ENCODE measurements at places on chromosomes 13 and 19. TPM values are rescaled to one million over a fixed set of nuclear protein-coding genes. Genes with fewer than 3 reads are reported as not detected.

The TRPM4 gene
- 75.3 TPM for total RNA-seq

The KIR2DL3 gene
- not detected for total RNA-seq

The PINLYP gene
- total RNA-seq = 3.4 TPM

The EFNA2 gene
- 14.6 TPM for total RNA-seq

The ZNF726 gene
- 3.4 TPM for total RNA-seq

The FCAR gene
- not detected for total RNA-seq

The CALR3 gene
- total RNA-seq = not detected

The ZNF100 gene
- total RNA-seq = 18.2 TPM

DNA sequence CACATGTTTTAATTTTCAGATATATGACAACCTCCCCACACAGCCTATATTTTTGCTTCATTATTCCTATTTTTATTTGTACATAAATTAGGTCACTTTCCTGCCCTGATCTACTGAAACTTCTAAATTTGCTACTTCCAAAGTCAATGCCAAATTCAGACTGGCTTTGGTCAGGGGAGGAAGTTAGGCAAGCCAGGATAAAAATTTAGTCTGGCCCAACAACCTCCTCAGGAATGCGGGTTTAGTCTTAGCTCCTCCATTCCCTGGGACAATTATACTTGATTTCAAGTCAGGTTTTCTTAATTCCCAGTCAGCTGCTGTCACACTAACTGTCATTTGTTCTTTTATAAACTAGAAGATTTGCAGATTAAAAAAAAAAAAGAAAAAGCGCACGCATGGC lies 84.3 kb downstream of the TM9SF2 start:
- no peak for DNase-seq

GRCh38 chr13:64845110-64845509 lies 2385.0 kb downstream of the PCDH9 start:
- no peak for DNase-seq

GRCh38 chr13:110450016-110450900 lies 111.3 kb downstream of the RAB20 start:
- no peak for DNase-seq

DNA sequence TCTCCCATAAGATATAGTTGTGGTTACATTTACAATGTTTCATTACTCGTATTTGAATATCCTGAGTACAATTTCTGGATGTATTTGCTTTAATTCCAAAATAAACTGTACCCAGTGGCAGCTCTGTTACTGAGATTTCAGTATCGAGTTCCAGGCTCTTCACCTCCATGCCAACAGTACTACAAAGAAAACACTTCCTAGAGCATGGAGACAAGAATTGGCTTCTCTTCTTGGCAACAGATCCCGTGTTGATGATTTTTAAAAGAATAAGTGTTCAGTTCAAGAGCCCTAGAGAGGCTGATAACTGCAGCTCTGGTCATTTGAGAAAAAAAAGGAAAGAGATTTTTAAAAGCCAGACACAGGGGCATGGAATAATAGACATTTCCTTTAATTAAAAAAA lies 302.8 kb downstream of the EFNB2 start:
- no peak for DNase-seq

DNA sequence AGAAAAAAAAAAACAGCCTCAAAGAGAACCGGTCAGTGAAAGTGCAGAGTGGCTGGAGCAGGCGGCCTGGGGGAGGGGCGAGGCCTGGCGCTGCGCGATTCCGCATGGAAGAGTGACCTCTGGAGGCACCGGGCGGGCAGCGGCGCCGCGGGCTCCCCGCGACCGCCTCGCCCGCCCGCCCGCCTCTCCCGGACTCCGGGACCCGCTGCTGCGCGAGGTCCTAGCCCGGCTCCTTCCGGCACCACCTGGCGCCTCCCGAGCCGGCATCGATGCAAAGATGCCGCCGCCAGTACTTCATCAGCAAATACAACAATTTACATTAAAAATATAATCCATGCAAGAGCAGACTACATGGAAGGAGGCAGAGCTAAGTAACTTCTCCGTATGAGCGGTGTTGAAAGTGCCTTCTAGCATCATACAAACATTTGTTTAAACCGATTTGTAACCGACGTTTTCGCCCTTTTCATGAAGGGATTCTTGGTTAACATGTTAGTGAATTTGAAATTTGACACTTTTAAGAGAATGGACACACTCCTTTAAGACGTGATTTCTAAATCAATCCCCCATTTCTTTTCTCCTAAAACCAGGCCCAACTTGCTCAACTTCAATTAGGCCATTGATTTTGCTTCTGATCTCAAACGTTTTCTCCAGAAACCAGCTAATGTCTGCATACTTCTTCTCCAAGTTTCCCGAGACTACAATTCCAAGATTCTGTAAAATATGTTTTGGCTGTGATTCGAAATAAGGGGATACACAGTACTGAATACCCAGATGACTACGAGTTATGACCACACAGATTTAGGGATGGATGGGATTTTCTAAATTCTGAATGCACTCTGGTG lies 2.1 kb downstream of the EFNB2 start:
- DNase-seq = peak; percentile 81

DNA sequence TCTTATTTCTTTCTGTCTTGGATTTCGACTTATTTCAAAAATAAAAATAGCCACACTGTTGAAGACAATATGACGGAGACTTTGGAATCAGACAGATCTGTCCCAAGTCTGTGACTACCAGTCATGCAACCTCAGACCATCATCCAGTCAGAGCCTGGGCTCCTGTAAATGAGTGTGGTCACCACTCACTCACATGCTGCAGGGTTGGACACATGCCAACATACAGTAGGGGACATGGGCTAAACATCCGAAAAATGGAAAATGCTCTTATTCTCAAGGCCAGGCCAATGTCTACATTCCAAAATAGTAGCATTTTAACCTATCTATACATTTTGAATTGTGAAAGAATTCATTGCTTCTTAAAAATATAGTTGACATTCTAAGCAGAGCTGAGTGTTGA lies 75.5 kb upstream of the EDNRB start:
- DNase-seq = no peak

DNA sequence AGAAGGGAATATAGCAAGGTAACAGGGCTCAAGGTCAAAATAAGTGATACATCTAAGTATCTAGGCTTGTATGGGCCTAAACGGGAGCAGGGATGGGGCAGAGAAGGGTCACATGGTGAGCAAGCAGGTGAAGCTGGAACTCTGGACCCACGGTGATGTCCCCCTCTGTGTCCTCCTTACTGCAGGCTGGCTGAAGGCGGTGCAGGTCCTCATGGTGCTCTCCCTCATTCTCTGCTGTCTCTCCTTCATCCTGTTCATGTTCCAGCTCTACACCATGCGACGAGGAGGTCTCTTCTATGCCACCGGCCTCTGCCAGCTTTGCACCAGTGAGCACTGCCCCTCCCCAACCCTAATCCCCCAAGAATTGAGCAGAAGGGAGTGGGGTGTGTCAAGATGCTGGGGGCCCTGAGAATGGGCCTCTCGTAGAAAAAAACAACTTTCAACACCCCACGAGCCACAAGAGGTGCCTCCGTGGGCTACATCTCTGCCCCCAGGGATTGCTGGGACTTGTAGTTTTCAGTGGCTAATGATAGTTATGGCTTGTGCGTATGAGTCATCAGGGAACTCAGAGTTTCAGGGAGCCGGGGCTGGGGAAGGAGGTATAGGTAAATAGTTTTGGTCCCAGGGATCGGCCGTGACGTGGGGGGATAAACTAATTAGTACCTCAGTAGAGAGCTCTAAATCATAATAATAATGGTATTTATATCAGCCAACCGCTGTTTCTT lies 4.0 kb downstream of the EMP3 start:
- no peak for DNase-seq

DNA sequence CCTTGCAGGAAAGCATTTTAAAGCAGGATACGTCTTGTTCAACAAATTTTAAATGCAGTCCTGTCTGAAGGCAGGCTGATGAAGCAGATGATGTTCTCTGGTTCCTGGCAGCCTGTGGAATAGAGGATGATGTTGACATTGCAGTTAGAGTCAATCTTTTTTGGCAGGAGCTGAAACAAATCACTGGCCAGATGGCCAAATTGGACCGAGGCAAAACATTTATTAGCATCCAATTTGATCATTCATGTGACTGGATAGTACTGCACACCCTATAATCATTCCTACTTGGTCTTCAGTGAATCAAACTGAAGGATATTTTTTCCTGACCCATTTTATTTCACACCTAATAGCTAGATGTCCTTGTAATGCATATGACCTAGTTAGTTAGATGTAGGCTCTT lies 172.2 kb upstream of the SLC10A2 start:
- DNase-seq = no peak

- DNase-seq = no peak
These were observed 73.0 kb downstream of the NALCN start for GRCh38 chr13:101343128-101343787.

DNA sequence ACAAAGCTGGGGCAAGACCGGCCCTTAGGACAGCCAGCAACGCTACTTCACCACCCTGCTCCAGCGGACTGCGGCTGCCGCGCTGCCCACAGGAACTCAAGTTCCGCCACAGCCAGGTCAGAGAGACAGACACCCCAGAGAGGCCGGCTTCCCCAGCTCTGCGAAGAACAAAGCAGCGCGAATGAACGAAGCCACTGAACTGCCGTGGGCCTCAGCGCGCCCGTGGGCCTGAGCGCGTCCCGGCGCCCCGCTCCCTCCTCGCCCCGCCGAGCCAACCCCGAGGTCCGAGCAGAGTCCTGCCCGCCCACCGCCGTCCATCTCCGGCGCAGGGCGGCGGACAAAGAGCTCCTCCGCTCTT lies 158.4 kb downstream of the RNF17 start:
- peak; percentile 47 for DNase-seq

DNA sequence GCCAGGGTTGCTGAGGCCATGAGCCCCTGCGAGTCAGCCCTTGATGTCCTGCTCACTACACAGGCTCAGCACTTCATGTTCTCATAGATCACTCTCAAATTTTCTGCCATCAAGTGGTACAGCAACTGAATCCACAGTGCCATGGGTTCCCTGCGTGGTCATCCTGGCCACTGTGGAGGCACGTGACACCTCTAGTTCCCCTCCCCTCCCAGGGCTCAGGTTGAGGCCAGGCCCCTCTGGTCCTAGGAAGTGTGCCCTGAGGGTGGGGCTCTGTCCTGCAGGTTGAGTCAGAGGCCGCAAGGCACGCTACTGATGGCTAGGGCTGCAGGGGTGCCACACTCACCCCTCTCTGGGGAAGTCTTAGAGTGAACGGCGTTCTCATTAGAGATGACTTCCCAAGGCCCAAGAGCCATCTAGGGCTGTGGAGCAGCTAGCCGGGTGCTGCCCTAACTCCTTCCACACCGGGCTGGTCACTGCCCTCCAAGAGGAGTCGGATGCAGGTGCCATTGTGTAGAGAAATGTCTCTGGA lies 39.8 kb upstream of the TPM4 start:
- DNase-seq = no peak

DNA sequence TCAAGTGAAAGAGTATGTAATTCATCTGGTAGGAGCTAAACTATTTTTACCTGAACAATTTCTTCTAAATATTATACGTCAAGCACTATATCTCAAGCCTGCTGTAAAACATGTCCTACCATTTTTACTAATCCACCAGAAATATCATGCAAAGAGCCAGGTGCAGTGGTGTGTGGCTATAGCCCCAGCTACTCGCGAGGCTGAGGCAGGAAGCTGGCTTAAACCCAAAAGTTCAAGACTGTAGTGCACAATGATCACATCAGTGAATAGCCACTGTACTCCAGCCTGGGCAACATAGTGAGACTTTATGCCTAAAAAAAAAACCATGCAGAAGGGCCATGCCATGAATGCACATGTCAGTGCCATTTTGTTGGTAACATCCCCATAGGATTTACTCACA lies 20.7 kb upstream of the CLN5 start:
- DNase-seq = no peak

- DNase-seq = no peak
These were observed 8.8 kb downstream of the PTPRS start for GRCh38 chr19:5331790-5332189.

DNA sequence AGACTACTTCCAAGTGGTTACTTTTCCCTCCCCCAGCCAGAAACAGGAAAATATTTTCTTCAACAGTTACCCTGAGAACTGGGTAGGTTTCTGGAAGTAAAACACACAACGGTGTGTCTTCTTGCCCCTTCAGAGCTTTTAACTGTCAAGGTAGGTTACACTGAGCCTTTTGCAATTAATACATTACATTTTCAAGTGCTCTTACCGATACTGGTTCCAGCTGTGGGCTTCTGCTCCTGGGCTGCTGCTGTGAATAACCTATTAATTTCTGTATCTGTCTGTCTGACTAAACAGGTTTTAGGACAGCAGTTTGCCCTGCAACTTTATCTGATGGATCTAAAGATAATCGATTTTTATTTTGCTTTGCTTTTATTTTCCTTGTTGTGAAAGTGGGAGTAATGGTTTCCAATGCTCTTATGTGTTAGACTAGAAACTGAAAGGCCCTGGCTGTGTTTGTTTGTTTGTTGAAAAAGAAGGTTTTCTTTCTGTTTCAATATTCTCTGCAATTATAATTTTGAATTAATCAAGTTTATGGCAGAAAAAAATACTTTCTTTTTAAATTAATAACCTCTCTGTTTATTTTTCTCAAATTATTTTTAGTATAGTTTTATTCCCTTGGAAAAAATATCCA lies 196.7 kb upstream of the SLITRK6 start:
- no peak for DNase-seq

DNA sequence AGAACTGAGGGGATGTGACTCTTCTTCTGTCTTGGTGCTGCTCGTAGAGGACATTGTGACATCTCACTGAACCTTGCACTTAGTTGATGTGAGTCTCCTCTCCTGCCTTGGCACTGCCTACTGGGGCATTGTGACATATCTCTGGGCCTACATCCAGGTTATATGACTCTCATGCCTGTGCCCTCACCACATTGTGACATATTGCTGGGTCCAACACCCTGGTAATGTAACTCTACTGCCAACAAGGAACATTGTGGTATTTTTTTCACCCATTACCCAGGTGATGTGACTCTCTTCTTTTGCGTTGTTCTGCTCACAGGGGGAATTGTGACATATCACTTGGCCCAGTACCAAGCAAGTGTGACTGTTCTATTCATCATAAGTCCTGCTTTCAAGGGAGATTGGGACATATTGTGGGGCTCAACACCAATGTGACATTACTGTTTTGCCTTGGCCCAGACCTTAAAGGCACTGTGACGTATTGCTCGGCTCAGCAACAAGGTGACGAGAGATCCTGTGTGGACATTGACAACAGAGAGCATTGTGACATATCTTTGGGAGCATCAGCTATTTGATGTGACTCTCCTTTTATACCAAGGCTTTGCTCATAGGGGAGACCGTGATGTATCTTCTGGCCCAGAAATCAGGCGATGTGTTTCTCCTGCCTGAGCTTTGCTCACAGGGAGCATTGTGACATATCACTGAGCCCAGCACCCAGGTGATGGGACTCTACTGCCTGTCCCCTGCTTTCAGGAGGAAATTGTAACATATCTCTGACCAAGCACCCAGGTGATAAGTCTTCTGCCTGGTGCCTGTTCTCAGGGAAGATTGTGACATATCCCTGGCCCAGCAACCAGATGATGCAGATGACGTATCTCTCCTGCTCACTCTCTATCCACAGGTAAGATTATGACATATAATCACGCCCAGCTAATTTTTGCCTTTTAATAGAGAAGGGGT lies 12.2 kb upstream of the ZNF429 start:
- no peak for DNase-seq

- no peak for DNase-seq
These were observed 159.2 kb downstream of the SLC7A1 start for GRCh38 chr13:29436291-29436690.
